ENCODE measurements at places on chromosomes 3 and 15.

GRCh38 chr3:135992072-135992471 lies 26.5 kb downstream of the PPP2R3A start:
- DNase-seq = no peak

- DNase-seq = no peak
Measured at GRCh38 chr3:64888840-64889392, 201.1 kb upstream of the ADAMTS9 start.

- DNase-seq = no peak
Measured at GRCh38 chr3:78253860-78254259, 1214.0 kb downstream of the ROBO2 start.

GRCh38 chr15:33851079-33851478 lies 117.2 kb upstream of the CHRM5 start:
- no peak for DNase-seq

DNA sequence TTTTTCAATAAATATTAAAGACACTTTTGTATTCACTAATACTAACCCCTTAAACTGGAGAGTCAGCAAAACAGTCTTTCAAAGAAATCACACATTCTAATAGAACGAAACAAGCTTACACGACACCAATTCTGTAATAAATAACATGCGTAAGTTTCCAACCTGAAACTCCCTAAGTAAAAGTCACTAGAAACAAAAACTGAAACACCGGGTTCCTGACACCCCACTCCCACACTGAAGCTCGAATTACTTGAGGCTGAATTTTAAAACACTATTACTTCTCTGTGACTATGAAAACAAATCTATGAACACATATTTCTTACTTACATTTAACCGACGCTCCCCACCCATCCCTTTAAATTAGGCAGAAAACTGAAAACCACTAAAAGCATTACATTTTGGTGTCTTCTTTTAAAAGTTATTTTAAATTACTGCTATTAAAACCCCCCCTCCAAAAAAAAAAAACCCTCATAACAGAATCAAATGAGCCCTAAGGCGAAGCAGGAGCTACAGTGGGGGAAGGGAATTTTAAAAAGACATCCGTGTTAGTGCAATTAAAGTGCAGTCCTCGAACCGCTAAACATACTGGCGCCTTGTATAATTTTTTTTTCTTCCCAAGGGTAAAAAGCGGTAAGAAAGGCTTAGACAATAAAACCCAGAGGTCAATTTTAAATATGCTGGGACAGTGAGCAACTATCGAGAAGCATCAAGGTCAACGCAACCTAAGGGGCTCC lies 878 bp downstream of the SPPL2A start:
- DNase-seq = no peak

DNA sequence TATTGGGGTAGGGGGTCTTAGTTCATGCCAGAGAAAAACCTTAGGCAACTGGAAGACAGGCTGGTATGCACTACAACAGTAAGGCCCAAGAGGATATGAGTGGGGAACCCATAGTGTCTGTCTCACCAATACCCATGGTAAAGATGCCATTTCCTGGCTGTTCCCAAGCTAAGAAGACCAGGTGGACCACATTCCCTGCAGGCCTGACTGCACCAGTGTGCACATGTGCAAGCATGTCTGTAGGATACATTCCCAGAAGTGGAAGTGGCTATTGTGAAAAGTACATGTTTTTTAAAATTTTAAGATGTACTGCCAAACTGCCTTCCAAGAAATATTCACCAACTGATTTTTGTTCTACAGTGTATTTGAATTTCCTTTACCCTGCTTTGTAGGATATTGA lies 207.3 kb upstream of the CTNNB1 start:
- DNase-seq = no peak

- no peak for DNase-seq
Measured at GRCh38 chr3:64138046-64138445, 87.2 kb downstream of the PRICKLE2 start.

DNA sequence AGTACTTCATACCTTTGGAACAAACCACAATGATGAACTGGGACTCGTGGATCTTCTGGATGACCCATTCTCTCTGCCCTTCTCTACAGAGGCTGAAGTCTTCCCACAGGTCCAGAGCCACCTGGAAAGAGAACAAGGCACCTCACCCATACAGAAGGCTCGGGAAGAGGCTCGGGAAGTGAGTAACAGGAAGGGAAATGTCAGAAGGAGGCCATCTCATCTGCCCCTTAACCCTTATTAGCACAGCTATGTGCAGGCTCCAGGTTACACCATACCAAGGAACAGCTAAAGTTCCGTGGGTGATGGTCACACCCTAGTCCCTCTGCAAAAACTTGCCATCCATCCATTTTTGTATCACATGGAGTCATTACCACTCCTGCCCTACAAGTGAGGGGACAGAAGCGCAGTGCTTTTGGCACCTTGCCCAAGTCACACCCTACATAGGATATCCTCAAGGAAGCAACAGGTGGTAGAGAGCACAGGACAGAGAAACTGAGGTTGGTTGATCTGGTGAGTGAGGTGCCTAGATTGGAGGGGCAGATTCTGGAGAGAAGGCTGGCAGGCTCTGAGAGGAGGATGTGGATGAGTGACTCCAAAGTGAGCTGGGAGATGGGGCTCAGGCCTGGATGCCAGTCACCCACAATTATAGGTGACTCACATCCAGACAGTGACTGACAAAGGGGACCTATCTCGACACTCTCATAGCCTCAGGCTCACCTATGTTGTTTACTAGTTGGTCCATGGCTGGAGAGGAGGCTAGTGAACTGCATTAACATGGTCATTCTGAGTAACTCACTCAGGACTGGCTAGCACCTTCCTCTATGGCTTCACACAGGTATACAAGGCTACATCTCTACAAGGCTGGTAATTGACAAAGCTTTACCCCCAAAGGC lies 38.2 kb downstream of the SPATA12 start:
- DNase-seq = no peak

DNA sequence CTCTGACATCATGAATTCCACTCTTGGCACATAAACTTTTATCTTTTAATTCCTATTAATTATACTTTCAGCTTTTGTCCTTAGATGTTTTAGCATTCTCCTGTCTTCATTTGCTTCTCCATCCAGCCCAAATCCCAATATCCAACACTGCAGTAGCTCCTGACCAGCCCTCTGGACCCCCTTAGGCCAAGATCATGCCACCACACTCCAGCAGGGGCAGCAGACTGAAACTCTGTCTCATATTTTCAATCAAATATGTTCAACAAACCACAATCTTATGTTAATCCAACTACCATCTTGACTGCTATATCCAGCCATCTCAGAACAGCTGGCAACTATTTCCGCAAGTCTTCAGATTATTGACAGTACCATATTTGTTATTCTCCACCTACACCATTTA lies 315.8 kb upstream of the ROBO2 start:
- DNase-seq = no peak

DNA sequence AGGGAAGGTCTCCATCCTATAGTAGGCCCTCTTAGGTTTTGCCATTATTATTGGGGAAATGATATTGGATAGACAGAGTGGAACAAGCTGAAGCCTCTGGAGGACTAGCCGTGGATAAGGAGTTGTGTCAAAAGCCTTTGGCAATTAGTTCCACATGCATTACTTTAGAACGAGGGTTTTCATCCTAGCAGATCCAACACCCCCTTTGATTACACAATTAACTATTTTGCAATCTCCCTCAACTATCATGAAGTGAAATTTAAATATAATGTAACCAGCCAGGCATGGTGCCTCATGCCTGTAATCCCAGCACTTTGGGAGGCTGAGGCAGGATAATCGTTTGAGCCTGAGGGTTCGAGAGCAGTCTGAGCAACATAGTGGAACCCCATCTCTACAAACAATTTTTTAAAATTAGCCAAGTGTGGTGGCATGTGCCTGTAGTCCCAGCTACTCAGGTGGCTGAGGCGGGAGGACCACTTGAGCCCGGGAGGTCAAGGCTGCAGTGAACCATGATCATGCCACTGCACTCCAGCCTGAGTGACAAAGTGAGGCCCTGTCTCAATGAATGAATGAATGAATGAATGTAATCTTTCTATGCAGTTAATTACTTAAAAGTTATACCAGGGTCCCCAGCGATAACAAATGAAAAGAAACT lies 56.8 kb downstream of the PXYLP1 start:
- no peak for DNase-seq

DNA sequence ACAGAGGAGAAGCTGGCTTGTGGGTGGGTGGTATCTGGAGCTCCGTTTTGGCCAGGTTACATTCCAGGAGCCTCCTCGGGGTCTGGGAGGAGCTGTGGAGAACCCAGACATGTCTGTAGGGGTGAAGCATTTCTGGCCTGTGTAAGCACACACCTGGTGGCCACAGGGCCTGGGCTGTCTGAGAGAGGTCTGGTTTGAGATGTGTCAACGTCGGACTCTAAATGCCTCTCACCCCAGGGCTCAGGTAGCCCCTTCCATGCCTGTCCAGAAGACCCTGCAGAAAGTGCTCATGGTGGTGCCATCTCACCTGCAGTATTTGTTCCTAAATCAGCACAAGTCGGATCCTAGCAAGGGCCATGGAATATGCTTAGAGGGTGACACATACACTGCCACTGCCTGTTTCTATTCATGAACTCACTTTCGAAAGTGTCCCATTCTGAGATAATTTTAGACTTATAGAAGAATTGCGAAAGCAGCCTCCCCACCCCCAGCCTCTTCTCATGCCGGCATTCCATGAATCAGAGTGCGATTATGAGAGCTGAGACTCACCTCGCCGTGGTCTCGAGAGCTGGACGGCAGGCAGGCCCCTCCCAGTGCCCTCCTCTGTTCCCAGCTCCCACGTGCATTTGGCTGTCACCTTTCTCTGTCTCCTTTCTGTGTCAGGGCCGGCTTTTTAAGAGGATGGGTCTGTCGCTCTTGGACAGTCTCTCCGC lies 63.7 kb downstream of the KLF15 start:
- DNase-seq = no peak

DNA sequence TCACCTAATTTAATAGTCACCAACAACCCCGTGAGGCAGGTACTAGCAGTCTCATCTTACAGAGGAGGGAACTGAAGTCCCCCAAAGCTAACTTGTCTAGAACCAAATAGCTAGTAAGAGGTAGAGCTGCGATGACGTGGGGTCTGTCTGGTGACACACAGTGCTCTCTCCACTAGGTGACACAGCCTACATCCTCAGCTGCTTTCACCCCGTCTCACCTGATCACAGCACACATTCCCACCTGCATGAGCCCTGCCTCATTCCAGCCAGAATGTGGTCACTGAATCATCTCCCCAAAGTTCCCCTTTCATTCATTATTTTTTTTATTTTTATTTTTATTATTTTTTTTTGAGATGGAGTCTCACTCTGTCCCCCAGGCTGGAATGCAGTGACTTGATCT lies 21.3 kb upstream of the MAGEF1 start:
- no peak for DNase-seq

DNA sequence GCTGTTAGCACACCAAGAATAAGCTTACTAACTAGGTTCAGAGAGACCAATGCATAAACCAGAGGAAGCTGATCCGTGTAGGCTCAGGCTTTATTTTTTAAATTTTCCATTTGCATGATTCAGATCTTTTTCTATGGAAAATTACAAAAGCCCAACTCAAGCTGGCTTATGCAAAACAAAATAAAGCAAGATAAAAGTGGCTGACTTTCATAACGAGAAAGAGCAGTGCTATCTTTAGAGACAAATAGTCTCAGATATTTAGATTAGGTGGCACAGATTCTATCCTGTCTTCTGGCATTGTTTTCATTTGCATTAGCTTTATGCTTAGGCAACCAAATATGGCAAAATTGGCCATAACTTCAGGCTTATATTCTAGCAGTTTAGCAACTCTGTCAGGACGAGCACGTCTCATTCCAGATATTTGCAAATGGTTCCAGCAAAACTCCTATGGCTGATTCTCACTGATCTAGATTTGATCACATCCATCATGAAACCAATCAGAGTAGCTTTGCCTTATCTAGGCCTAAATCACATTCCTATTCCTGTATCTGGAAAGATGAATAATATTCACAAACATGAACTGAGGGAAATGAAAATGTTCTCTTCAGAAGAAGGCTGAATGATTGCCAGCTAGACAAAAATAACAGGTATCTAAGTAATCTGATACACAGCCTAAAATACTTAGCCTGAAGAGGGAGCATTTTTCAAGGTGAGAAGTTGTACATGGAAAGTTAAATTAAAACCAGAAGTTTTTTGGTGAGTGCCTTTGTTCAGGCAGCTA lies 216.4 kb upstream of the DPPA4 start:
- DNase-seq = no peak

- no peak for DNase-seq
Measured at GRCh38 chr3:68142441-68142840, 488.0 kb upstream of the SUCLG2 start.

DNA sequence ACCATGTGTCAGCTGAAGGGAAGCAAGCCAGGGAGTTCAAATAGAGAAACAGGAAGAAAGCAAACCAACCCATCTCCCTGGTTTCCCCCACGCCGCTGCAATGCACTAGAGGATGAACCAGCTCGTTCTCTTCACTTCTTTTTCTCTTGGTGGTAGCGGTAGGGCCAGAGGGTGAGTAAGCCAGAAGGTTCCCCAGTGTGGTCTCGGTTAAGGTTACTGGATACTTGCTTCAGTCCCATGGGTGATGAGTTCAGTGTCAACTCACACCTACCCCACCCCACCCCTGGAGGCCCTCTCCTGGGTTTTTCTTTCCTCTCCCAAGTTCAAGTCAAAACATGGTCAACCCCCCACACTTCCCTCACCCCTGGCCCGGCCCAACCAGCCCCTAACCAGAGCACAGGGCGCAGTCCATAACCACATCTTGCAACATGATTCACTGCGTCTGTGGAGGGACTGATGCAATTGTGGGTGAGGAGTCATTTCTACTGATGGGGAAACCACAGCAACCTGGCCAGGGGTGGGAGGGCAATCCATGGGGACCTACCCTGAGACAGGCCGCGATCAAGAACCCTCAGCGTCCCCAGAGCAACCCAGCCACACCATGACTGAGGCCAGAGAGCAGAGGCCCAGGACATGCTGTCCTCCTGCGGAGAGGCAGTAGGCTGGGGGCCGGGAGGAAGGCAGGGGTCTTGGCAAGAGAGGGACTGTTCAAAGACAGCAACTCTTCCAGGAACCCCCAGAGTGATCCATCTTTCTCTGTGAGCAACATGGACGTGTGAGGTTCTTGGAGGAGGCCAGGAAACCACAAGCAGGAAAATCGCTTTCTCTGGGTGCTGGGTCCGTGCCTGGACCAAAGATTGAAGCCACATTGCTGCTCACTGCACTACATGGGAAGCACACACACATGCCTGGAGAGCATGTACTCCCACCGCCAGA lies 276.6 kb downstream of the UACA start:
- no peak for DNase-seq

DNA sequence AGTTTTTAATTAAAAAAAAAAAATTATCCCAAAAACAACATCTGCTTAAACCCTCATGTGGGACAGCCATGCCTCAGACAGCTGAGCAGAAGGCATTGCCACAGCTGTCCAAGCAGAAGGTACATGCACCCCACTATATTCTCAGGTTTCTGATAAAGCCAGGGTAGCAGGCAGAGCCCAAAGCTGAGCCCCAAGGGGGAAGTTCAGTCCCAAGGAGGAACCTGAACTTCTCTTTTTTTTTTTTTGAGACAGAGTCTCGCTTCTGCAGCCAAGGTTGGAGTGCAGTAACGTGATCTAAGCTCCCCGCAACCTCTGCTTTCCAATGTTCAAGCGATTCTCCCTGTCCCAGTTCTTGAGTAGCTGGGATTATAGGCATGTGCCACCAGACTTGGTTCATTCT lies 33.2 kb downstream of the MKRN2 start:
- no peak for DNase-seq

GRCh38 chr3:17442332-17443049 lies 299.9 kb downstream of the TBC1D5 start:
- no peak for DNase-seq

Measured in stimulated activated CD8-positive, alpha-beta memory T cell treated with anti-CD3 and anti-CD28 coated beads, Interleukin-15, amount 100 ng/mL, for 1 hour (primary cell).